Activated CD4-positive, alpha-beta T cell treated with anti-CD3 and anti-CD28 coated beads, Interleukin-2, Interleukin-4, amounts not matched to agents 100 ng/mL and 50 ng/mL, durations not matched to agents 16 hours and 8 hours (primary cell): ENCODE measurements at places on chromosomes 5 and 9.

DNA sequence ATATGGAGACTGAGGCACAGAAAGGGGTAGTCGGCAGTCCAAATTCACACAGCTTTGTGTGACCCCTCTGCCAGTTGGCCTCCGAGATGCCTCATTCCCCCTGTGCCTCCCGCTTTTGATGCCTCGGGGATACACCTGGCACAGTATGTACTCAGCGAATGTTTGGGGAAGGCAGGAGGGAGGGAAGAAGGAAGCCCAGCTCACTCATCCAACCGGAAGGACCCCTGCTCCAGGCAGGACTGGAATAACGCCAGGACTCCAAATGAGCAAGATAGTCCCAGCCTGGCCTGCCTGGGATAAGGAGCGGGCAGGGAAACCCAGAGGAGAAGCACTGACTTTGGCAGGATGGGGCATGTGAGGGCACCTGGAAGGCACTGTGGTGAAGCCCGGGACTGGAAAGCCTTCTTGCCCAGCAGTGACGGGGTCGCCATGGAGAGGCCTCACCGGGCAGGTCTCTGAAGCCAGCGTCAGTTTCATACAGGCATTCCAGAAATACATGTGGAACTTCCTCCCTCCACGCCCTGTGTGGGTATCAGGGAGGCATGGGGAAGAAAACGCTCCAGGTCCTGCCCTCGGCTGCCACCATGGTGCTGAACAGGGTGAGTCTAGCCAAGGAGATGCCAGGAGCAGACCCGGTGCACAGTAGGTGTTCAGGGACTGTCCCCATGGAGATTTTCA, 20.3 kb downstream of the LMX1B start:
- no peak for DNase-seq

- no peak for DNase-seq
These were observed 118.6 kb downstream of the MAT2B start for GRCh38 chr5:163623986-163624385.

- no peak for DNase-seq
These were observed 34.1 kb upstream of the GDNF start for GRCh38 chr5:37873988-37874387.

GRCh38 chr5:54518146-54518817, 723 bp downstream of the SNX18 start:
- peak; percentile 42 for DNase-seq

DNA sequence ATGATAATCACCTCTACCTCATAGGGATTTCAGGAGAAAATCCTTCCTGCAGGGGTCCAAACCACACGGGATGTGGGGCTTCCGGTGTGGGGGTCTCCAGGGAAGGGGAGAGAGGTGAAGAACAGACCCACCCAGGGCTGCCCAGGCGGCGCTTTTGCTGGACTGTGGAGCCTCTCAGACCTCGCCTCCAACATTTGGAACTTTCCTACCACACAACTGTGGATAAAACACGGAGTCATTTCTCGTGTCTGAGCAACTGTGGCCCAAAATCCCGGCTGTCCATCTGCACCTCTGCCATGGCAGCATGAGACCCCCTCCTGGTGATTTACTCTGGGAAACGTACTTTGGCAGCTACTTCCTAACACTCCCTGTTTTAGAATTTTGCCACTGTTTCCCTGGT, 307.8 kb upstream of the IRX4 start:
- DNase-seq: no peak

DNA sequence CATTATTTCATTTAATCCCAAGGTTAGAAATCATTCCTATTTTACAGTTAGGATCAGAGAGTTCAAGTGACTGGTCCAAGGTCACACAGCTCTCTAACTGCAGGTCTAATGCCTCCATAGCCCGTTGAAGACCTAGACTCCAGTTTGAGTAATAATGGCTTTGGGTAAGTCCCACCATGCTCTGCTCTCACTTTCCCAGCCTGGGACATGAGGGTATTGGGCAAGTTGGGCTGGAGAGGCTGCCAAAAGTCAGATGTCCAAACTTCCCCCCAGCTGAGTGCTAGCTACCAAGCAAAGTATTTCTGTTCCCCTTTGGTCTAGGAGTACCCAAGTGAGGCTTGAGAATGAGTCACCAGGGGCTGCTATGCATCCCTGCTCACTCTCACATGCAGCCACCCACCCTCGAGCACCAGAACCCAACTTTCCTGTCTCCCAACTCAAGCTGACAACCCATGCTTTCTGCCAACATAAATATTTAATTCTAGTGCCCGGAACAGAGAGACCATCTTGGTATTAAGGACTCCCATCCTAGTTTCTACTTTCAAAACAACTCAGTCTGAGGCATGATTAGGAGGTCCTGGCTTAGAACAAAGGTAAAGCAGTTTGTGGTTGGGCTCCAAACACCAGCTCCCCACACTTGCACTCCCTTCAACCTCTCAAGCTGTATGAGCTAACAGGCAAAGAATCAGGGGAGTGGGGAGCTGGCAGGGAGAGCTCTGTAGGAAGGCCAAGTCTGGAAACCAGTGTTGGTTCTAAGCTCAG, 236.5 kb upstream of the TRIM32 start:
- no peak for DNase-seq

GRCh38 chr5:103617090-103617489, 54.5 kb upstream of the NUDT12 start:
- DNase-seq: no peak

GRCh38 chr5:139662617-139663016, 14.5 kb downstream of the CXXC5 start:
- DNase-seq: no peak

- no peak for DNase-seq
These were observed 19.0 kb downstream of the CXXC5 start for GRCh38 chr5:139667001-139667729.

DNA sequence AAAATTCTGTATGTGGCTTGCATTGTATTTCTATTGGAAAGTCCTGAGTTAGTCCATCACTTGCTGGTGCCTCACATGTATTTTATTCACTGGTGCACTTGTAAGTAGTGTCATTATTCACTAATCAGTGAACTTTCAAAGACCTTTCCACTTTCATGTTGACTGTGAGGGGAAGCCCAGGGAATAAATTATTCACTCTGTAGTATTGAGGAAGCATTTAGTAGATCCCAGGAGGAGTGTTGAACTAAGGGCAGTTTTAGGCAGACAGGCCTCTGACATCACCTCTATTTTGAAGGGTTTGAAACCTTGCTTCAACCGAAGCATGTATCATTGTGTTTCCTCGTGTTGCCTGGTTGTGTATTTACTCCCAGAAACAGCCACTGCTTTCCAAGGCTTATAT, 705.4 kb upstream of the RIOK2 start:
- DNase-seq: no peak

GRCh38 chr5:154365823-154366222, 80.0 kb upstream of the SAP30L start:
- DNase-seq: no peak

GRCh38 chr5:32534041-32534440, 51.3 kb upstream of the SUB1 start:
- no peak for DNase-seq

DNA sequence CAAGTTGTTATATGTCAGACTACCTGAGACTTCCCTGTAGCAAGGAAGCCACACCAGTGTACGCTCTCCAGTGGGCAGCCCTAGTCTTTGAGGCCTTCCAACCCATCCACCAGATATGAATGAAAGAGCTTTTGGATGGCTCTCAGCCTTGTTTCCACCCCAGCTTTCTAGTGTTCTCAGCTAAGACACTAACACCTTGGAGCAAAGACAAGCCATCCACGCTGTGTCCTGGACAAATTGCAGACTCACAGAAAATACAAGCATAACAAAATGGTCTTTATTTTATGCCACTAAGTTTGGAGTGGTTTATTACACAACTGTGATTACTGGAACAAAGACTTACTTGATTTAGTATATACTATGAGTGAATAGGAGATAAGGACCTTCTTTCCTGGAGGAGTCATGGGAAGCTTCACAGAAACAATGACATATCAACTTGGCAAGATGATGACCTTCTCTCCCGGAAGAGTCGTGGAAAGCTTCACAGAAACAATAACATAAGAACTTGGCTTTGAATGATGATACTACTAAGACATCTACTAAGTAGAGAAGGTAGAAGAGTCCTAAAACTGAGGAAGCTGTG, 134.0 kb upstream of the VCAN start:
- DNase-seq: no peak

- no peak for DNase-seq
These were observed 132.4 kb upstream of the NIPBL start for GRCh38 chr5:36743891-36744772.

DNA sequence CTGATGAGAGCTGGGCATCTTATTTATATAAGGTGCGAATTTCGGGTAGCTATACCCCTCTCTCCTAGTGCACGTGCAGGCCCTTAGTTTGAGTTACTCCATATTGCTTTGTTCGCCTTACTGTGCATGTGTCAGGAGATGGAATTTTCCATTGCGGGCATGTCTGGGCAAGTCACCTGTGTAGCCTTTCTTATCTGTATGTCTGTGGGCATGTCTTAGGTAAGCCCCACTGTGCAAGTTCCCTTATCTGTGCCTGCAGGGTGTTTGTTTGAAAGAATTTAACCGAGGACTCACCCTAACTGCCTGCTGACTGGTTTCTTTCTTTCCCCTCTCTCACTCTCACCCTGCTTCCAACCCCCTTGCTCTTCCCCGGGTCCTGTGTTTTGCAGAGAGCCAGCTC, 140.7 kb upstream of the RANBP3L start:
- no peak for DNase-seq

- no peak for DNase-seq
These were observed 75.7 kb upstream of the SAP30L start for GRCh38 chr5:154370119-154370518.

DNA sequence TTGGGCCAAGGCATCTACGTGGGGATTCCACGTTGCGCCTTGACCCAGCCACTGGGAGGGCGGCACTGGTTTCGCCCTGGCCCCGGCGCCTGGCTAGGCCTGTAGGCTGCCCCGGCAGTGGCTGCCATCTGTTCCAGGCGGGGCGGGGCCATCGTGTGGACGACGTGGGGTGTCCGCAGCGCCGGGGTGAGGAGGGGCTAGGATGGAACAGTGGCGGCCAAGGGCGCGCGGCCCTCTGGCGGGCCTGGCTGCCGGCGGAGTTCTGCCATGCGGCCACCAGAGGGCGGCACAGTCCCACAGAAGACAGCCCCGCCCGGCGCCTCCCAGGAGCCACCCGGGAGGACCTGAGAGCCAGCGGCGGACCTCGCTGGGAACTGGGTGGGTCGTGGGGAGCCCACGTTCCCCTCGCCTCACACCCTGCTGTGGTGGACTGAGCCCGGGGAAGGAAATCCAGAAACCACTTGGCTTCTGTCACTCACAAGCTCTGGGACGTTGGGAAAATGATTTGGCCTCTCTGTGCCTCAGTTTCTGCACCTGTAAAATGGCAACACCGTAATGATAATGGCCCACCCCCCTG, 22.6 kb upstream of the RAPGEF1 start:
- DNase-seq: peak; percentile 74

DNA sequence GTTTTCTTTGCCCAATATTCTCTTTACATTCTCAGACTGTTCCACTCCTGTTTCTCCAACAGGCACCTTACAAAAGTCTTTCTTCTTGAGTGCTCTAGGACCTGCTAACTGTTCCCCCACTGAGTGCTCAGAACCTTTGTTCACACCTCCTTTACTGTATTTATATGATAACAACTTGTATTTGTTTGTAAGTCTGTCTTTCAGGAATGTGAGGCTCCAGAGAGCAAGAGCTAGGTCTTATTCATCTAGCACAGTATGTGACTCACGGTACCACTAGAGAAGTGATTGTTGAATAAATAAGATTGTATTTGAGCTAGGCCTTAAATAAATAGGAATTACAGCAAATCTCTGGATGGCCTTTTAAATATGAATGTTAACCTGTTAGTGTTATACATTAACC, 42.5 kb upstream of the MYOT start:
- DNase-seq: no peak

- DNase-seq: no peak
These were observed 451.0 kb upstream of the TUSC1 start for GRCh38 chr9:26129217-26129616.

DNA sequence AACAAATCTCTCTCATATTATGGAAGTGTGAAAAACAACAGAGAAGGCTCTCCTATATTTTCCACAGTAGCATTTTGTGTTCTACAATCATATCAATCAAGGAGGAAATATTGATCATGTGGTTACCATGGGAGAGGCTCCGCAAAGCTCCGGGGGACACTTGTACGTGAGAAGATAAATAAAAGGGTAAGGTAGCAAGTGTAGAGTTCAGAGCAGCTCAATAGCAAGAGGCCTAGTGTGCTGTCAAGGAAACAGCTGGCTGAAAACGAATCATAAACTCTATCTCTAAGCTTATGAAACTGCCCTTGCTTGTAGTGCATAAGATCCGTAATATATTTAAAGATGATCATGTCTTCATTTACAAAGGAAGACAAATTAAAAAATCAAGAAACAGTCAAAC, 57.5 kb downstream of the CDH18 start:
- no peak for DNase-seq

- peak; percentile 50 for DNase-seq
These were observed 49.2 kb downstream of the TIMD4 start for GRCh38 chr5:156913719-156914370.

DNA sequence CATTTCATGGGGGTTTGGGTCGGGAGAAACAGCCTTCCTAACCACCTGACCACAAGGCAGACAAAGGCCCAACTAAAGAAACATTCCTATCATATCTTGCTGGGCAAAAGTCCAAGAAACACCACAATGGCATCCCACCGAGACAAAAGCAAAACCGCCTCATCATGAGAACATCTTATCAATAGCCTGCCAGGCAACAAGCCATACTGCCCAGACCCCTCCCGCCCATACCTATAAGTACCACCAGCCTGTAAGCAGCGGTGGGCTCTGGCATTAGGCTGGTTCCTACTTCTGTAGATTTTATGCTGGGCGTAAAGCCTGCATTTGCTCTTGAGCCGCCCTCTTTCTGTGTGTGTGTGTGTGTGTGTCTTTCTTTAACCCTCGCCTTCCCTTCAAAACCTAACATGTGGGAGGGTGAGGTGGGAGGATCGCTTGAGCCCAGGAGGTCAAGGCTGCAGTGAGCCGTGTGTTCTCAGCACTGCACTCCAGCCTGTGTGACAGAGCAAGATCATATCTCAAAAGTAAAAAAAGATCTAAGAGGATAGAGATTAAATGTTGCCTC, 56.9 kb downstream of the PDE6A start:
- no peak for DNase-seq

GRCh38 chr5:32143617-32144377, 30.3 kb downstream of the GOLPH3 start:
- no peak for DNase-seq

GRCh38 chr5:8908055-8908683, 637.7 kb downstream of the SEMA5A start:
- DNase-seq: peak; percentile 13

- peak; percentile 9 for DNase-seq
These were observed 180.1 kb upstream of the MVB12B start for GRCh38 chr9:126146254-126147145.
